Activated CD8-positive, alpha-beta memory T cell treated with anti-CD3 and anti-CD28 coated beads, Interleukin-2, amount 10 ng/mL, durations not matched to agents 7 days and 5 days (primary cell): ENCODE measurements at places on chromosomes 6 and 20. TPM values are rescaled to one million over a fixed set of nuclear protein-coding genes. Genes with fewer than 3 reads are reported as not detected.

GRCh38 chr6:150894935-150895552 is 29.5 kb downstream of the MTHFD1L start:
- DNase-seq = peak; percentile 58

- no peak for DNase-seq
Observed at GRCh38 chr6:11069760-11070159, 23.9 kb upstream of the SMIM13 start.

GRCh38 chr20:51876313-51876940 is 74.1 kb upstream of the SALL4 start:
- DNase-seq = no peak

GRCh38 chr20:48846516-48847492 is 19.0 kb upstream of the PREX1 start:
- peak; percentile 60 for DNase-seq

GRCh38 chr6:113709936-113710509 is 147.1 kb upstream of the MARCKS start:
- no peak for DNase-seq

GRCh38 chr6:147238164-147238563 is 33.9 kb downstream of the STXBP5 start:
- DNase-seq = no peak

DNA sequence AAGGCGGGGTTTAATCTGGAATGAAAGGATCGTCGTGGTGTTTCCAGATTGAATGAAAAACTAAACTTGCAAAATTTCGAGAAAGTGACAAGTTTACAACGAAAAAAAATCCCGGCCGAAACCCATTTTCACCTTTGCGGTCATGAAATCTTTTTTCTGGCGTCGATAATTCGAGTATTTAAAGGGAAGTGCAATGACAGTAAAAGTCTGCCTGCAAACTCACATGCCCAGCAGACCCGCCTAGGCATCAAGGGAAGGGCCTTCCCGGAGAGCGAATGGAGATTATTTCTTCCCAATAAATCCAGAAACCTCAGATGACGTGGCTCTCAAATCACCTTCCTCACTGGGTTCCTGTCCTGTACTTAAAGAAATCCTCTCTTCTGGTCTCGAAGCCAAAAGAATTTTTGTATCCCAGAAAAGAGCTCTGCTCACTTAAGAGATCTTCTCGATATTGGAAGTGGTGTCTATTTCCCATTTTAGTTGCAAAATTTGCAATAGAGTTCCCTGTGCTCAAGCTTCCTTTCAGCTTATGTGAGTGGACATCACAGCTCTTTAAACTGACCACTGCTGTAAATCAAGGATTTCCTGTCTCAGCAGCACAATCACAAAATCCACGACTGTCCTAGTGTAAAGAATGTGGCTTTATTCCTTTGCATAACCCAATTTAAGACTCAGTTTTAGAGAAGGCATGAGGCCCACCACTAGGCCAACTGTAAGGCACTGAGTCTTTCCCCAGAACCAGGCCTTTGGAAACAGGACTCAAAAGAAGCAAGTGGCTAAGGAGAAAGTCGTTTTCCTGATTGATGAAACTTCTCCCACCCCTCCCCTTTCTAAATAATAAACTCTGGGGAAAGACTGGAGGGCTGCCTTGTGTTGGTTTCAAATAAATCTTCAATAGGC is 3.9 kb downstream of the OLIG3 start:
- DNase-seq = no peak

DNA sequence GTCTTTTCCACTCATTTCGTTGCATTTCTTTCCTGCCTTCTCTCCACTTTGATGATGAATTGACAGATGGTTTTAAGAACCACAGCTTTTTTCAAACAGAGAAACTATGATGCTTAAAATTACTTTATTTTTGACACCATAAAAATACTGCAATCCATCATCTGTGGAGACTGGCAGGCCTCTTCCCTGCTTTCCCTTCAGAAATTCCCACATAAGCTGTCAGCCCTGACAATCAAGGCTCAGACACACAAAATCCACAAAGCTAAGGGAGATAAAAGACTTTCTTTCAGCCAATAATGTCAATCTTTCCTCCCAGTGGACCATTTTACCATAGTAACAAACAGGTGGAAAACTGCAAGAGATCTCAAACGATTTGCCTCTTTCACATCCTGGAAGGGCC is 82.4 kb downstream of the IPCEF1 start:
- no peak for DNase-seq

GRCh38 chr6:32940656-32941213 is at the start of gene HLA-DMB:
Gene HLA-DMB (minus strand): TSS chr6:32941028. CDS start chr6:32940807, 221 bp downstream.
- peak; percentile 80 for DNase-seq

DNA sequence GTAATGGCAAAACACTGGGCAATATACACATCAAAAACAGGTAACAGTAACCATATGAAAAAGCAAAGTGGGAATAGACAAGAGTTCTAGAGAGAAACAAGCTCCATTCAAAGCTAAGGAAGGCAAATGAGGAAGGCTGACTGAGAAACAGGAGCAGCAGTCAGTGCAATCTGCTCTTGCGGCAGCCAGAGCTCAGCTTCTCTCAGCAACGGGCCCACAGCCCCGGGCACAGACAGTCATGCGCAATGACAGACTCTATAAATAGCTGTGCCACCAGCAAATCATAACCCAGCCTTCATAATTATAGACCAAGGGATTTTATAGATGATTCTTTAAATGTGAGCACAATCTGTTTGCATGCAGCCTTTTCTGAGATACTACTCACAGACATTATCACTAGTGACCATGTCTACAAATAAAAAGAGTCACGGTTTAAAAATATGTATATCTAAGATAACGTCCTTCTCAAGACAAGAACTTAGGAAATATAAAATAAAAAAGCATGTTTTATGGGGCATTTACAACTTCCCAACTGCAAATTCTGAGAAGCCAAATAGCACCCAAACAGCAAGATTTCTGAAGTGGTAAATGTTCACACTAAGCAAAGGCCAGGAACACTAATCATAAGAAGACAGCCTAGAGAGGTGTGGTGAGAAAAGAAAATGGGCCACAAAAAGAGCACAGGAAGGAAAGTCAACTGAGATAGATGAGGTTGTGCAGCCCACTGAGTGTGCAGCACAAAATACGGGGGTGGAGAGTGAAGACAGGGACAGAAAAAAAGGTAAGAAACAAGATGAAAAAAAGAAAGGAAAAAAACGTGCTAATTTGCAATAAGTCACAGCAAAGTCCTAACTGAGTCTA is 39.9 kb upstream of the BEND6 start:
- no peak for DNase-seq

DNA sequence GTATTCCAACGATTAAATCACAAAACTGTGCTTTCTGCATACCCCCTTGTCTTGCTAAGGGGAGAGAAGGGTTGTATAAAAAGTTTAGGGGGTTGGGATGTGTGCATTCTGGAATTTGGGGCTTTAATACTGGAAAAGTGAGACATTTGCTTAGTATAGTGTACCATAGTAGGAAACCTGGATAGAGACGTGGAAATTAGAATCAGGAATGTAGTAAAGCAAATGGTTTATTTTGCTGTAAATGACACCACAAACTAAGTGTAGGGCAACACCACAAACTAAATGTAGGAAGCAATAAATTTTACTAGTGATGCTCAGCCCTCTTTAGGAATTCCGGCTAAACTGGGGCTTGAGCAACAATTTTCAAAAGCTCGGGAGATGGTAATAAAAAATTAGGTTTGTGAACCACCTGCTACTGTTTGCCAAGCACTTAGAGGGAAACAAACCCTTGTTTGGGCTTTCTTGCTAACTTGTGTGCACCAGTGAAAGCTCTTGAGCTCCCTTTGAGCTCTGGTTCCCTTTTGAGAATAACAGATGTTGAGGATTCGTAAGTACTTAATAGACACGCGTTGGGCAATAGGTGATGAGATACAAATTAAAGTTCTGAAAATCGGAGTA is 13.8 kb downstream of the BRD2 start:
- no peak for DNase-seq

- no peak for DNase-seq
Observed at GRCh38 chr20:40427026-40427425, 262.0 kb downstream of the MAFB start.

Gene UST
- total RNA-seq = 1.5 TPM

Gene OR2H2
- total RNA-seq = not detected

Gene ZC2HC1B
- total RNA-seq = not detected

Gene ZC3H12D
- total RNA-seq = 37.5 TPM
